Activated T-cell treated with anti-CD3 and anti-CD28 coated beads, Interleukin-2, amount 50 U/mL, for 72 hours (primary cell): ENCODE measurements at places on chromosomes 3 and 15.

DNA sequence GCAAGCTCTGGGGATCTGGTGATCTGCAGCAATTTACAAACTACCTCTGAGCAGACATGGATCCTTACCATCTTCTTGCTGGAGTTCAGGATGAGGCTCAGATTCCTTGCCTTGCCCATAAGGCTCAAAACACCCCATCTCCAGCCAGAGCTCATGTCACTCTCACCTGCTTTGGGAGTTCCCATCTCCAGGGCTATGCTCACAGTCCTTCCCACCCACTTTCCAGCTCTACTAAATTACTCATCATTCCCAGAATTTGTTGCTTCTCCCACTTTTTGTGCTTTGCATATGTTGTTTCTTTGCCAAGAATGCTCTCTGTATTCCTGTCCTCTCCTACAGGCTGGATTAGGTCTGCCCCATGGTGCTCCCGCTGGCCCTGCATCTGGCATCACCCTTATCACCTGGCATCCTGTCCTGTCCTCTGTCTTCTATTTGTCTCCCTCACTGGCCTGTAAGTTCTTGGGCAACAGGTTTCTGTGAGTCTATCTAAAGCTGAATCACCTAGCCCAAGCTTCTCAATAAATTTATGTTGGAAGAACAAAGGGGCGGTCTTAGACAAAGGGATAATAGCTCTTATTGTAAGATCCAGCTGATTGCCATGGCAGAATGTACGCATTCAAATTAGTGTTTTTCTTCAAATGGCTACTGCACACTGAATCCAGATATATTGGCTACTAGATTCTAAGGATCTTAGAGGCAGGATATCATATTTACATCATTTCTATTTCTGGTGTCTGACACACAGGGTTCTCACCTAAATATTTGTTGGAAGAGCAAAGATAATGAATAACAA, 179.2 kb downstream of the CLSTN2 start:
- no peak overlapping the region for H3K4me3 ChIP-seq
- no peak overlapping the region for H3K27ac ChIP-seq
- no peaks in the 10 kb centered on the region for H3K27me3 ChIP-seq
- no peaks in the 10 kb centered on the region for H3K4me1 ChIP-seq
- no peak for DNase-seq

GRCh38 chr3:42656680-42657610, 3.4 kb downstream of the ZBTB47 start:
- no peak overlapping the region for H3K27ac ChIP-seq
- DNase-seq, result no peak
- H3K4me1 ChIP-seq, result peaks cover 17% of the 10 kb centered on the region
- no peak overlapping the region for H3K4me3 ChIP-seq
- no peaks in the 10 kb centered on the region for H3K36me3 ChIP-seq

- no peaks in the 10 kb centered on the region for H3K36me3 ChIP-seq
- H3K4me3 ChIP-seq, result no peak overlapping the region
- DNase-seq, result no peak
- peaks cover 8% of the 10 kb centered on the region for H3K27me3 ChIP-seq
Measured at GRCh38 chr3:54859184-54859583, 68.7 kb downstream of the LRTM1 start.

DNA sequence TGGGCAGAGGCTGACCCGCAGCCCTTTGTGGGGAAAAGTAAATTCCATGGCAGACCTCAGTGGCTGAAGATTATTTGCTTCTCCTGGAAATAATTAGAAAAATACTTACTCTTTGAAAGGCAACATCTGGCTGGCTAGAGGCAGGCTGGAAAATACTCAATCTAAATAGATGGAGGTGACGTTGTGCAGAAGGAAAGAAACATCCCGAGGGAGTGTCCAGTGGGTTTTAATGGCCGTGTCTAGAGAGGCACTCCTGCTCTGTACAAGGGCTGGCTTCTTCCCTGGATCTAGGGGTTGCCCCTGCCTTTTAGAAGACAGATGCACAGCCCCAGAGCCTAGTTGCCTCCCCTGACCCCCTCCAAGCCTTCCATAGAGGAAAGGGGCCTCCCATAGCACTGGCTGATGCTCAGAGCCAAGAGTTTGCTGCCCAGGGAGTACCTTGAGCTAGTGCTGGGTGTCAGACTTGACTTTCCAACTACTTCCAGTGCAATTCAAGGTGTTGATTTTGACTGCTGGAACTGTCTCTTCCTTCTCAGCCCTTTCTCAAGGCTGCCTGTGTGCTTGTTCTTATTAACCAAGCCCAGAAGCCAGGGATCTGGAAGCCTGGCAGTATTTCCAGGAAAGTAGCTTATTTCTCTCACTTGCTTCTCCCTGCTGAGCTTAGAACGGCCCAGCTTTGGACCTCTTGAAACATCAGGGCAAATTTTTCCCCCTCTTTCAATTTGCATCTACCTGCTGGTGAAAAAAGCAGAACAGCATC, 27.4 kb downstream of the CGNL1 start:
- H3K4me3 ChIP-seq, result no peak overlapping the region
- no peaks in the 10 kb centered on the region for H3K4me1 ChIP-seq
- H3K27me3 ChIP-seq, result peaks cover 21% of the 10 kb centered on the region
- H3K36me3 ChIP-seq, result no peaks in the 10 kb centered on the region
- no peak overlapping the region for H3K27ac ChIP-seq
- no peak for DNase-seq

DNA sequence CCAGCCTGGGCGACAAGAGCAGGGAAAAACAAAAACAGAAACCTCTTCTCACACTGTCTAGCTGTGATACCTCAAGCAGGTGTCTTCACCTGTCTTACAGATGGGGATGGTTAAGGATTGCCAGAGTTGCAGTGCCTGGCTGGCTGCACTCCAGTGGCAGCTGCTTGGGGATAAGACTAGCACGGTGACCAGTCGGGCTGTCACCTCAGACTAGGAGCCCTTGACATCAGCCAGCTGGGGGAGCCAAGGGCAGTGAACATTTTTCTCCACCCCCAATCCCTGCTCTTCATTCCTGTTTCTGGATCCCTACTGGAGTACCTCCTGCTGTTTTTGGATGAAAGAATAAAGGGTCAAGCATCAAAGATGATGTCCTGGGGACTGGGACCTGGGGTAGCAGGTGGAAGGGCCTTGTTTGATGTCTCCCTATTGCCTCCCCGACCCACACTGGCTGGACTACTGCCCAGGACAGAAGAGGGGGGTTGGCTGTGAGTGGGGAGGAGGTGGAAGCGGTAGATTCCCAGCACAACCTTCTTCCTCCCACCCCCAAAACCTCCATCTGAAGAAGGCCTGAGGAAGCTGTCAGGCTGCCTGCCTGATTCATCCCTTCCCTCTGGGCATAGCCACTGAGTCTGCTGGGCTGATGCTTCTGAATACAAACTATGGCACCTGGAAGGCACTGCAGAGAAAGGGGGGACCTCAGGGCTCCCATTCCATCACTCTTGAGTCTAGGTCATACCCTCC, 7.0 kb upstream of the CPNE9 start:
- H3K27me3 ChIP-seq, result no peaks in the 10 kb centered on the region
- H3K27ac ChIP-seq, result no peak overlapping the region
- no peaks in the 10 kb centered on the region for H3K4me1 ChIP-seq
- no peak for DNase-seq
- no peak overlapping the region for H3K4me3 ChIP-seq
- peaks cover 11% of the 10 kb centered on the region for H3K36me3 ChIP-seq

GRCh38 chr3:136023264-136023978, 57.9 kb downstream of the PPP2R3A start:
- no peak overlapping the region for H3K27ac ChIP-seq
- H3K27me3 ChIP-seq, result peaks cover 21% of the 10 kb centered on the region
- H3K4me1 ChIP-seq, result no peaks in the 10 kb centered on the region
- DNase-seq, result no peak
- no peaks in the 10 kb centered on the region for H3K36me3 ChIP-seq

- H3K4me1 ChIP-seq, result peaks cover 34% of the 10 kb centered on the region
- no peaks in the 10 kb centered on the region for H3K27me3 ChIP-seq
- no peak for DNase-seq
- peak overlapping the region; percentile 66 for H3K4me3 ChIP-seq
- H3K36me3 ChIP-seq, result peaks cover 31% of the 10 kb centered on the region
Measured at GRCh38 chr3:56620371-56620770, 62.7 kb downstream of the TASOR start.
